ENCODE measurements at places on chromosomes 11 and 22.

DNA sequence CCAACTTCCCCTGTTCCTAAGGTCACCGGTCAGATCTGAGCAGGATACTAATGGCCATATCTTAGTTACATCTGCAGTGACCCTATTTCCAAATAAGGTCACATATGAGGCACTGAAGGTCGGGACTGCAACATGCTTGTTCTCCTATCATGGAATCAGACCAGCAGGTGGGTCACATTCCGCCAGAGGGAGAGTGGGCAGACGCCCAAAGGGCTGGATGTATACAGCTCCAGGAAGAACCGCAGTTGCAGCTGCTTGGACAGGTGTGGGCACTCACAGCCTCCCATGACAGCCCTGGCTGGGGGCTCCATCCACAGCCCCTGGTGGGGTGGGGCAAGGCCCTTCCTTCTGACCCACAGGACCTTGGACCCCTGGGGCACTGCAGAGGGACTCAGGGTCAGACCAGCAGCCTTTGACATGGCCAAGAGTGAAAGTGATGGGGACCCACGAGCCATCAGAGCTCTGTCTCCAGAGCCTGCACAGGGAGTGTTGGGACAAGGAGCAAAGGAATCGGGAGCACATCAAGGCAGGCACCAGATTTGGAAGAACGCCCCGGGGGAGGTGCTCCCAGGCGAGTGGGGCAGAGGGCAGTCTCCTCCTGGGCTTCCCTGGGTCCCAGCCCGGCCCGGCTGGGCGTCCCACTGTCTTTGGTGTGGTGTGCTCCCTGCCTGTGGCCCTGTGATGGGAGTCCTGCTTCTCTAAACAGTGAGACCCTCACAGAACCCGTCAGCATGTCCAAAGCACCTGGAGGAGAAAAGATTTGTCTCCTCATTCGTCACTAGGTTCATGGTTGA, 13.3 kb upstream of the CD81 start:
- DNase-seq = no peak

DNA sequence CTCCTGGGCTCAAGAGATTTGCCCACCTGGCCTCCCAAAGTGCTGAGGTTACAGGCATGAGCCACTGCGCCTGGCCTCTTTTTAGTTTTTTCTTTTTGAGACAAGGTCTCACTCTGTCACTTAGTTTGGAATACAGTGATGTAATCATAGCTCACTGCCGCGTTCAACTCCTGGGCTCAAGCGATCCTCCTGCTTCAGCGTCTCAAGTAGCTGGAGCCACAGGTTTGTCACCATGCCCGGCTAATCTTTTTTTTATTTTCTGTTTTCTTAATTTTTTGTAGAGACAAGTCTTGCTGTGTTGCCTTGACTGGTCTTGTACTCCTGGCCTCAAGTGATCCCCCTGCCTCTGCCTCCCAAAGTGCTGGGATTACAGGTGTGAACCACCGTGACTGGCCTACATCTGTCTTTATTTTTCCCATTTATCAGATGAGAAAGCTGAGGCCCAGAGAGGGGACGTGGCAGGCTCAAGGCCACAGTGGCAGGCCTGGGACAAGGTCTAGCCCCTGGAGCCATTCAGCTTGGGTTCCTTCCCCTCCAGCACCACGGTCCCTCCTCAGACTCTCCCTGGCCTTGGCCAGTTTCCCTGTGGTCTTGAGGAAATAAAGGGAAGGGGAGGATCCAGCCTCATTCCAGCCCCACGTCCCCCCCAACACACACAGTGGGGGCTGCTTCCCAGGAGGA, 2.8 kb upstream of the KDELR3 start:
- no peak for DNase-seq

- DNase-seq = no peak
Observed at GRCh38 chr11:89177691-89178231, at the start of gene TYR. TSS of gene TYR (plus strand) at chr11:89177875. CDS start at chr11:89177954, 79 bp downstream.

DNA sequence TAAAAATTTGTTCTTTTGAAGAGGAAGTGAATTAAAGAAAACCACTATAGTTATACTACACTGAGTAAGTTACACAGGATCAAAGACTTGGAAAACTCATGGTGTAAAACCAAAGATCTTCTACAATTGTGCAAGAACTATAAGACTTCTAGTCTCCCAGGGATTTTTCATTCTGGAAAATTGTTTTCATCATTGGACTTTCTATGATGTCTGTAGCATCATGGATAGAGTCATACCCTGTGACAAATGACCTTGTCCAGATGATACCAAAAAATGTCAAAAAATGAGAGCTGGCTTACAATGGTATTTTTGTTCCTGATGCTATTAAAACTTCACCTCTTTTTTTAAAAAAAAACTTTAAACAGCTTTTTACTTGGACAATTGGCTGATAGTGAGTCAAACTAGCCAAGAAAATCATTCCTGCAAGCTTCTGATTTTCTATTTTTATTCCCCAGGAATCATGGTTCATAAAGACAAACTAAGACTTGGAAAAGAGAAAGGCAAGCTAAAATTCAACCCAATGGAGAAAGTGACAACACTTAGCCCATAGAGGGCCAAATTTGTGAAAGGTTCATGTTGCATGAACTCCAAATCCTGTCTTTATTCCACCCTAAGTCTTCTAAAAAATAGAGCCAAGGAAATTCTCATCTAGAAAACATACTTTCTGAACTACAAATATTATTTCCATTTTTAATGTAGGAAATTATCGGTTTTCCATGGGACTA, 30.7 kb downstream of the ME3 start:
- no peak for DNase-seq

GRCh38 chr11:112226831-112227401, 688 bp downstream of the PTS start:
- DNase-seq = no peak

DNA sequence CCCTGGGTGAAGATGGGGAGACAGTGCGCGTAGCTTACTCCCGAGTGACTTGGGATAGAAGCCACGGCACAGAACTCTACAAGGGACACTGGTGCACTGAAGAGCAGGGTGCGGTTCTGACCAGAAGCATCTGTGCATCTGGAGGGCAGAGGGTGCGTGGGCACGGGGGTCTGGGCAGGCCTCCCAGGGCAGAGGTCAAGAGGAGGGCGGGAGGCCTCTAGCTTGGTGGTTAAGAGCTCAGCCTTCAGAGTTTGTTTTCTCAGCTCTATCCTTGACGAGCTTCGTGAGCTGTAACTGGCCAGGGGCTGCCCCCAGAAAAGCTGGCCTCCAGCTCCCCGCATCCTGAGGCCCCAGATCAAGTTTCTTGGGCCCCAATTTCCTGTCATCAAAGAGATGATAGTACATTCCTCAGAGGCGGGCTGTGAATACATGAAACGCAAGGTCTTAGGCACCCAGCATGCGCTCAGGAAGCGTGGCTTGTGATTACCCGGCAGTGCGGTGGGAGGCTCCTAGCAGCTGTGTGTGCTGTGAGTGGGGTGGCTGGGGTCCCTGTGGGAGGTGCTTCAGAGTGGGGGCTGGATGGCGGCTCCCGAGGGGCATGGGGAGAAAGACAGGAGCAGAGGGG, 6.0 kb upstream of the BID start:
- no peak for DNase-seq
